ENCODE measurements at places on chromosomes 5 and 9.
A peak's percentile ranks its signal among the peaks of the same experiment; 100 is the strongest.

DNA sequence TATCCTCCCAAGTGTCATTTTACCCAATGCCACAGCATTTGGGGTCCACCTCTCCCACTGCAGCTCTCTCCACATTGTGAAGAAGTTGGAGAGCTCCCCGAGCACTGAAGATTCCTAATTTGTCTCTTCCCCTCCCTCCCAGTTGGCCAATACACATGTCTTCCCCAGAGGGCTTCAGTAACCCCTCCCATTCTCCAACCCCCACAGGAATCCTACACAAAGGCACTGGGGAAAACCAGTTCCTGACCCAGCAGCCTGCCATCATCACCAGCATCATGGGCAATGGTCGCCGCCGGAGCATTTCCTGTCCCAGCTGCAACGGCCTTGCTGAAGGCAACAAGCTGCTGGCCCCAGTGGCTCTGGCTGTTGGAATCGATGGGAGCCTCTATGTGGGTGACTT is 87.3 kb upstream of the WWC1 start:
- no peak for DNase-seq

GRCh38 chr5:142046191-142046590 is 33.4 kb upstream of the GNPDA1 start:
- DNase-seq = no peak

- DNase-seq = no peak
Measured at GRCh38 chr9:13443346-13444244, 164.1 kb upstream of the MPDZ start.

- peak; percentile 44 for DNase-seq
Measured at GRCh38 chr9:126853667-126854066, 6.8 kb upstream of the ZBTB34 start.

DNA sequence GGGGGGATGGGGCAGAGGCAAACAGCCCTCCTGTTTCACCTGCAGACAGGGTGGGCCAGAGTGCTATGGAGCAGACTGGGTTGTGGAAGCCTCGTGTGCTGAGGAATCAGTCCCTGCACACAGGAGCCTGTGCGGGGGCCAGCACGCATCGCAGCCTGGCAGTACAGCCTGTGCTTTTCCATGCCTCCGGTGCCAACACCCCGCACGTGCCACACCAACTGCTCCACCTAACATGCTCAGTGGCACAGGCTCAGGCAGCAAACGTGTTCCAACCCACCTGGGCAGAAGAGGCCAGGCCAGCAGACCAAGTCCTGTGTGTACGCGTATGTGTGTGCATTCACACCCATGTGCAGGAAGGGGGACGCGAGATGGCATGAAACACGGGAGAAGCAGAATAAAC is 37.4 kb upstream of the FBXW11 start:
- DNase-seq = no peak

DNA sequence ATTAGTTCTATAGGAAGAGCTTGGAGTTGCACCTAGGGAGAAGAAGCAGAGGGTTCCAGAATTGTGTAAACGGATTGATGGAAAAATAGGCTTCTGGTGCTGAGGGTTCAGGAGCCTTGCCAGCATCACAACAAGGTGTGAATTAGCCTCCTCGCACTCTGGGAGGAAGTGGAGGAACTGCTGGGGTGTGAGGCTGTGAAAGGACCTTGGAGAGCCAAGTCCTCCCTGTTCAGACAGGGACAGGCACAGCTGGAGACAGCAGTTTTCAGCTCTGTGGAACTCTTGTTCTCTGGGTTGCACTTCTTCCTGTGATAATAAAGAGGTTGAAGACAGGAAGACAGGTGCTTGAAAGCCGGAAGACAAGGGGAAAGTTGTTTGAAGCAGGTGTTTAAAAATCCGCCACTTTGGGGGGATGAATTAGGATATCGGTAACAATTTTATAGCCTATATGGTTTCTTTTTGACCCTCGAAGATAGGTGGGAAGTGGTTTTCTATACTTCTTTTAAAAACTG is 22.6 kb downstream of the DAPK1 start:
- DNase-seq = no peak

DNA sequence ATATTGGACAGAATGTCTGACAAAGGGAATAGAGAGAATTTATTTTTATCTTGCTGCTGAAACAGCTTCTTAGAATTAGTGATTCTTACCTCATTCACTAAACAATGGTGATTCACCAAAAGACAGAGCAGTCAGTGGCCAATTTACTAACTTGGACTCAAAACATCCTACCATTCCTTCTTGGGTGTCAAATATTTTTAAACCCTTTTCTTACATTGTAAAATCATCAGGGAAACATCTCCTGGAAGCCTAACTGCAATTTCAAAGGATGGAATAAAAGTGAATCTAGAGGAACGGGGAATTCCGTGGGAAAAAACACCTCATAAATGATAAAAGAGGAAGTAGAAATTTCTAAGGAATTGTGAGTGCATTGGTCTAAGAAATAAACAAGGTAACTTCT is 97.7 kb downstream of the LHFPL2 start:
- DNase-seq = peak; percentile 65

GRCh38 chr5:107284822-107285525 is 385.8 kb downstream of the EFNA5 start:
- peak; percentile 31 for DNase-seq

DNA sequence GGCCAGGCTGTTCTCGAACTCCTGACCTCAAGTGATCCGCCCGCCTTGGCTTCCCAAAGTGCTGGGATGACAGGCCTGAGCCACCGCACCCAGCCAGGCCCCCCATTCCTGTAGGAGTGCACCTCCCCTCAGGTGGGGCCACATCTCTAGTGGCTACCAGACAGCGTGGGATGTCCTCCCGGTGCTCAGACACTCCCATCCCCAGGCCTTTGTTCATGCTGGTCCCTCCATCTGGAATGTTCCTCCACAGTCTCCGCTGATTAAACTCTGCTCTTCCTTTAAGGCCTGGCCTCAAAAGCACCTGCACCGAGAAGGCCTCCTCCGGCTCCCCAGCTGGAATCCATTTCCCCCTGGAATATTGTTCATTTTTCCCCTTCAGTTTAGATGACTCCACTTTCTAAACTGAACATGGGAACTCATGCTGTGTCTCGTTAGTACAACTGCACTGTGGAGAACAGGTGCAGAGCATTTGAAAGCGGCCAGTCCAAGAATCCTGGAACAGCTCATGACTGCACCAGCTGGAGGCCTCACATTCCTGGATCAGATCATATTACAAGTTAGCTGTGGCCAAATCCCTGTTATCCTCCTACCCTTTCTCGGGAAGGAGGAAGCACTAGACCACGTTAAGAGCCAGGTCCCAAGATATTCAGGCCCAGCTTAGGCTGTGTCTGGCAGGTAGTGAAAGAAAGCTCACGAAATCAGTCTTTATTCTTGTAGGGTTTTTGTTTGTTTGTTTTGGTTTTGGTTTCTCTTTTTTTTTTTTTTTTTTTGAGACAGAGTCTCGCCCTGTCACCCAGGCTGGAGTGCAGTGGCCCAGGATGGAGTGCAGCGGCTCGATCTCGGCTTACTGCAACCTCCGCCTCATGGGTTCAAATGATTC is 10.8 kb upstream of the PRRC2B start:
- peak; percentile 75 for DNase-seq

GRCh38 chr5:90480699-90481098 is 6.0 kb downstream of the POLR3G start:
- no peak for DNase-seq

DNA sequence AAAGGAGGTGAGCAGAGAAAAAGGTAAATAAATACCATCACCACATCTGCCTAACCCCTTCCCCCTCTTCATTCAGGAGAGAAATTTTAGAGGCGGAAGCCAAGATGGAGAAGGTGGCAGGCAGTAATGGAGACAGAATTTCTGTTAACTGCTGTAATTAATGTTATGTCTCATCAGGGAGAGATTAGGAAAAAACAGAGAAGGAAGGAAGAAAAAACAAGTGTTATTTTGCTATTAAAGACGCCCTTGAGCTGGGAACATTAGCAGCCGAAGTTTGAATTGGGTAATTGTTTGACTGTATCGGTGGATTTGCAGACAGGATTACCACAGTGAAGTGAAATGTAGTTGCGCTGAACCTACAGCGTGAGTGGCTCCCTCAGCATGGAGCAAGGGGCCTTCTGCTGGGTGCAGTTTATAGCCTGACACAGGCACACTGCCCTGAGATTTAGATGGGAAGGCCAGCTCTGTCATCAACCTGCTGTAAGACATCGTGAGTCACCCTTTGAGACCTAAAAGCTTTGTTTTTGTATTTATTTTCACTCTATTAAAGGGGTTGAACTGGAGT is 136.3 kb downstream of the ASTN2 start:
- DNase-seq = no peak

- no peak for DNase-seq
Measured at GRCh38 chr5:75472973-75473372, 38.5 kb downstream of the CERT1 start.

- DNase-seq = no peak
Measured at GRCh38 chr5:111066261-111066938, 5.1 kb upstream of the TSLP start.

- no peak for DNase-seq
Measured at GRCh38 chr5:160245506-160246086, 16.3 kb downstream of the FABP6 start.

GRCh38 chr9:107149756-107150155 is 133.3 kb upstream of the RAD23B start:
- DNase-seq = no peak

DNA sequence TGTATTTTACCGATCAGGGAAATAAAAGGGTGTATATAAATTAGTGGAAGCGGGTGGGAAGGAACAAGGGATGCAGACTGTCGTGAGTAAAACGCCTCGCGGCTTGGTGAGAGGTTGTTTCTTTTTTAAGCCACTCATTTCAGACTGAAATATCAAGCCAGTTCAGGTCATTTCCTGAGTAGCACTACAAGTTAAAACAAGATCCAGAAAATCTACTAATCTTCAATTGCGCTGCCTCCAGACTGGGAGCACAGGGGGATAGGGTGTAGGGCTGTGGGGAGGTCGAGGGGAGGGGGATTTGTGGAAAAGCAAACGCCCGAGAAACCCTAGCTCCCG is 140.8 kb downstream of the TSSK1B start:
- DNase-seq = no peak

GRCh38 chr9:106874031-106874430 is 11.1 kb downstream of the ZNF462 start:
- DNase-seq = no peak

DNA sequence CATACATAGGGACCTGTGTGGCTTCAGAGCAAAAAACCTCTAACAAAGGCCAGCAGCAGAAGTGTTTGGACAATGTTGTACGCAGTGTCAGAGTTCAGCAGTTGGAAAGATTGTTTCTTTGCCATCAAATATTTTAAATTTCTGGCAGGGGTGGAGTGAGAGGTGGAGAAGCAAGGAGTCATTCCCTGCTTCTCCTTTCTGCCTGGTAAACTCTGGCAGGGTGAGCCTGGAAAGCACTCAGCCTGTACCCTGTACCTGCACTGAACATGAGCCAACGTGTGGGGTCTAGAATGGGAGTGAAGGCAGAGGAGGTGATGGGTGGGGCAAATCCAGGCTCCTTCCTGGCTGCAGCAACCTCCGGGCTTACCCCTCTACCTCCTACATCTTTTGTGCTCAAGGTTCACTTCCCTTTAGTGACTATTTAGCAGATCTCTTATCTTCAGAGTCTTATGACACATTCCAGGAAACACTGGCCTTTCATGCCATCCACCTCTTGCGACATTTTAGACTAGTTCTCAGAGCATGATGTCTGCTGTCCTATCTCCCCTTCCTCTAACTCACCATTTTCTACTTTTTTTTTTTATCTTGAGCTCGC is 445.0 kb upstream of the PIK3R1 start:
- no peak for DNase-seq

DNA sequence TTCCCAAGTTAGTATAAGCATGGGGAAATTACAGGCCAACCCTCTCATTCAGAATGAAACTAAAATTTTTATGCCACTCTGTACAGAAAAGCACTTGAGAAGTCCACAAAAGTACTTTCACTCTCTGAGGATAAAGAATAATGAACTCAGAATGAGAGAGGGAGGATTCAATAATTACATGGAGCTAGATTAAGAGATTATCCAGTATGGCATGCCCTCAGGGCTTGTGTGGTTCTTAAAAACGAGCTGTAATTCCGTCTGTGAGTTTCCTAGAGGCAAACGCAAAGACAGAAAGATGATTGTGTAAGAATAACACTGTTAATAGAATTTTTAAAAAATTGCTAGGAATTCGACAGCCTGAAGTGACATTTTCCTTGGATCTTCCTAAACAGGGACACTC is 126.8 kb upstream of the PTCH1 start:
- no peak for DNase-seq

DNA sequence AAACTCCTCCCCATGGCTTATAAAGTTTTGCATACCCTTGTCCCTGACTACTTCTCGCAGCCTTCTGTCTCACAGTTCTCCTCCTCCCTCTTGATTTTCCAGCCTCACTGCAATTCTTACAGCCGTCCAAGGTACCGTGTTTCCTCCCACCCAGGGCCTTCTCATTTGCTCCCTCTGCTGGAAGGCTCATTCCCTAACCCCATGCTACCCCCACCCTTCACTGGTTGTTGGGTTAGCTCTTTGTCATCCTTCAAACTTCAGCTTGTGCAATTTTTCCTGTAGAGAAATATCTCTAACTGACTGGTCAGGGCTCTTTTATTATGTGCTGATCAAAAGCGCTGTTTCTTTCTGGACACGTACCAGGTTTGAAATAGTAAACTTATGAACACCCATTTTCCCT is 329.2 kb downstream of the EBF1 start:
- DNase-seq = peak; percentile 50

GRCh38 chr9:130897848-130898551 is 1.4 kb upstream of the QRFP start:
- no peak for DNase-seq

- DNase-seq = no peak
Measured at GRCh38 chr5:175895686-175896102, 24.3 kb downstream of the CPLX2 start.

GRCh38 chr5:114325541-114325940 is 36.3 kb upstream of the KCNN2 start:
- DNase-seq = no peak

DNA sequence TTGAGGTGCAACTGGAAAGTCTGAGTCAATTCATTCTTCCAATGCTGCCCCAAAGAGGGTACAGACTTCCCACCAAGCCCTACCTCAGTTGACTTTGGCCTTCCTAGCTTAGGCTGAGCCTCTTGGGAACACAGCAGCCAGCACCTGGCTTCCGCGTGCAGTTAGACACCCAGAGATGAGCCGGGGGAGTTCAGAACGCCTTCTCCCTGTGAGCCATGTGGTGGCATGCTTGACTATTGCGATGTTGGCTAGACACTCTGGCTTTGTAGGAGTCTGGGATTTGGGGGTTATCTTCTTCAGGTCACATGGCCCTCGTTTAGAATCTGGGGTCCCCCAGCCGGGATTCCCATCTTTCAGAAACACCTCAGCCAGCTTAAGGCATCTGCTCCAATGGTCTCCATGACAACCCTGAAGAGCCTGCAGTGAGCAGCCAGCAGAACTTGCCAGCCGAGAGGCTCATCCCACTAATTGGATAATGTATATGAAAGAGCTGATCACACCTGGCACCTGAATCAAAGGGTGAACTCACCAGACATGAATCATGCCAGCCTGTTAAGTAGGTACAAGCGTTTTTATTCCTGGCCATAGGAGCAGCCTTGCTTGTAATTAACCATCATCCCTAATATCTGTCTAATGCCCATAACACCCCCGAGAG is 167.5 kb downstream of the SYK start:
- no peak for DNase-seq

DNA sequence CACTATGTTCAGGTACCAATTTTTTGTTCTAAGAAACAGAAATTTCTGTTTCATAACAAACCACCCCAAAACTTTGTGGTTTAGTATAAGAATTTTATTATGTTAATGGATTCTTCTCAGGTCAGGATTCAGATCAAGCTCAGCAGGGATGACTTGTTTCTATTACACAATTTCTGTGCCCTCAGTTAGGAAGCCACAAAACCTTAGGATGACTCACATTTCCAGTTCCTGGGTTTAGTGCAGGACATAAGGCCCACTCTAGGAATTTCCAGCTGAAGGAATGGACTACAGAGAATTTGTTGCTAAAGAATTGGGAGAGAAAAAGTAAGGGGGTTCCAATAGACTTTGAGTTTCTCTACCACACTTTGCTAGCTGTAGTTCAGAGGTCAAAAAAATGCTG is 629.3 kb downstream of the ANXA1 start:
- DNase-seq = peak; percentile 68

Measured in fibroblast of skin of right quadriceps (primary cell).